ENCODE measurements at places on chromosomes 16 and 17. TPM values are rescaled to one million over a fixed set of nuclear protein-coding genes. Genes with fewer than 3 reads are reported as not detected.

Gene CLDN9
- not detected for total RNA-seq

Gene KRT9
- not detected for total RNA-seq

Gene ABCC12
- not detected for total RNA-seq

Gene EMC6
- 16.7 TPM for total RNA-seq

Gene CDYL2
- 20.1 TPM for total RNA-seq

Gene SEZ6L2
- total RNA-seq: 0.74 TPM

Gene EFCAB13
- total RNA-seq: 2.8 TPM

Gene LDHD
- 0.40 TPM for total RNA-seq

Gene USP43
- 0.10 TPM for total RNA-seq

Gene LYRM9
- total RNA-seq: 4.3 TPM

Gene OR4D2
- total RNA-seq: not detected

Gene SLC35G6
- total RNA-seq: not detected

Gene HOXB2
- 16.8 TPM for total RNA-seq

Gene PLD6
- 5.2 TPM for total RNA-seq

Gene ABCC11
- 0.20 TPM for total RNA-seq

Gene ACSM2A
- not detected for total RNA-seq

Gene SLC16A3
- 189 TPM for total RNA-seq

Gene SHISA6
- not detected for total RNA-seq

Gene SLC6A4
- total RNA-seq: 3.0 TPM

All from mammary microvascular endothelial cell (primary cell).